Activated CD4-positive, alpha-beta memory T cell treated with anti-CD3 and anti-CD28 coated beads, Interleukin-2, amount 10 ng/mL, durations not matched to agents 7 days and 5 days (primary cell): ENCODE measurements at places on chromosomes 1 and 21. TPM values are rescaled to one million over a fixed set of nuclear protein-coding genes. Genes with fewer than 3 reads are reported as not detected.

TTLL7 gene
- 2.2 TPM for total RNA-seq

CHRNB2 gene
- not detected for total RNA-seq

SLC16A4 gene
- total RNA-seq: 0.55 TPM

UTP11 gene
- total RNA-seq: 29.1 TPM

VANGL2 gene
- not detected for total RNA-seq

RGS8 gene
- not detected for total RNA-seq

S100A8 gene
- not detected for total RNA-seq

MLLT11 gene
- 3.2 TPM for total RNA-seq

CSMD2 gene
- total RNA-seq: not detected

TFF3 gene
- not detected for total RNA-seq

EFNA3 gene
- 4.9 TPM for total RNA-seq

C1orf94 gene
- not detected for total RNA-seq

GRCh38 chr1:70517444-70517843, 106.4 kb downstream of the CTH start:
- no peak overlapping the region for H3K4me3 ChIP-seq
- peaks cover 12% of the 10 kb centered on the region for H3K4me1 ChIP-seq
- no peaks in the 10 kb centered on the region for H3K36me3 ChIP-seq
- DNase-seq: no peak

DNA sequence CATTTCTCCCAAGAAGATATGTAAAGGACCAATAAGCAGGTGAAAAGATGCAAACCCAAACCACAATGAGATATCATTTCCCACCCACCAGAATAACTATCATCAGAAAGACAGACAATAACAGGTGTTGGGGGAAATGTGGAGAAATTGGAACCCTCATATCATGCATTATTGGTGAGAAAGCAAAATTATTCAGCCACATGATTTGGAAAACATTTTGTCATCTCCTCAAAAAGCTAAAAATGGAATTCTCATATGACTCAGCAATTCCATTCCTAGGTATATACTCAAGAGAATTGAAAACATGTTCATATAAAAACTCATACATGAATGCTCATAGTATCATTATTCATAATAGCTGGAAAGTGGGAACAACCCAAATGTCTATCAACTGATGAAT, 25.1 kb upstream of the RNF186 start:
- H3K27ac ChIP-seq: no peak overlapping the region
- DNase-seq: no peak
- H3K4me1 ChIP-seq: no peaks in the 10 kb centered on the region
- peaks cover 24% of the 10 kb centered on the region for H3K27me3 ChIP-seq
- H3K4me3 ChIP-seq: no peak overlapping the region

- H3K27me3 ChIP-seq: no peaks in the 10 kb centered on the region
- H3K4me1 ChIP-seq: no peaks in the 10 kb centered on the region
- H3K27ac ChIP-seq: no peak overlapping the region
- H3K36me3 ChIP-seq: no peaks in the 10 kb centered on the region
Observed at GRCh38 chr1:170891872-170892271, 43.5 kb upstream of the MROH9 start.

- no peak for DNase-seq
- peaks cover 17% of the 10 kb centered on the region for H3K4me1 ChIP-seq
- peak overlapping the region; percentile 58 for H3K4me3 ChIP-seq
- H3K27me3 ChIP-seq: peaks cover 53% of the 10 kb centered on the region
- H3K27ac ChIP-seq: no peak overlapping the region
Observed at GRCh38 chr1:244730934-244731434, 78.1 kb downstream of the DESI2 start.

DNA sequence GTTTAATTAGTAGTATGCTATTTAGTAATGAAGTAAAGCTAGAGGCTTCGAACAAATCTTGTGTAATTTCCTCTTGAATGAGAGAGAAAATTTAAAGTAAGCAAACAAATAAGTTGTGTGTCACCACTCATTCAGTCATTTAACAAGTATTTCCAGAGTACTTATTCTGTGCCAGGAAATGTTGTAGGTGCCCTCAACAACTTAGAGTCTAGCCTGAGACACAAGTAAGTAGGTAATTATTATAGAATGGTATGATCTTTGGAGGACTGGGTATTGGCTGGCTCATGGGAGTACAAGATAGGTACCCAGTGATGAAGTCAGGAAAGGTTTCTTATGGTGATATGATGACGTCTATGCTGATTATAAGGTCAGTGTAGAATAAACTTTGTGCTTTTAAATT, 17.4 kb upstream of the METTL18 start:
- H3K36me3 ChIP-seq: peaks cover 57% of the 10 kb centered on the region
- no peak overlapping the region for H3K27ac ChIP-seq
- H3K27me3 ChIP-seq: no peaks in the 10 kb centered on the region
- H3K4me3 ChIP-seq: no peak overlapping the region
- DNase-seq: no peak

DNA sequence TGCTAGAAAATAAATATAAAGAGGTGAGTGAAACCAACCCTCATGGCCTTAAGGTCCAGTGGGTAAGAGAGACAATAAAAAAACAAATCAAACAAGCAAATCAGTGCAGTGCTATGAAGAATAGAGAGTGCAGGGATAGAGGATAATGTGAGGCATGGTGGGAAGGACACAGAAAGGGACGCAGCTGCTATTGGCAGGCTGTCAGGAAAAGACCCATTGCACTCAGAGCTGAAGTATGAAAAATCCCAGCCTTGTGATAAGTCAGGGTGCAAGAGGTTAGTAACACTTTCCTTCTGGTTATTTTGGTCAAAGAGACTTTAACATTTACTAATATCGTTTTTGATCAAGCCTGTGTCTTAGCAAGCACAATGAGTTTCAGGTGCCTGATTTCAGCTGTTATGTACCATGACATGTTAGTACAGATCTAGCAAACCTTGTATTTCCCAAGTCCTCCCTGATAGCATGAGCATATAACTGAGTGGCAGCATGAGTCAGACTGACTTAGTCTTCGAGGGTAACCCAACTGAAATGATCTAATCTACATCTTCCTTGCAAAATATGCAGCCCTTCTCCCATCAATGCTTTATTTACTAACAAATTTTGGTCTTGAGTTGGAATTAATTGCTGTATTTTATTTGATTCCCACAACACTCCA, 31.7 kb downstream of the CHML start:
- DNase-seq: no peak
- H3K4me1 ChIP-seq: peaks cover 5% of the 10 kb centered on the region
- H3K4me3 ChIP-seq: no peak overlapping the region
- H3K36me3 ChIP-seq: no peaks in the 10 kb centered on the region
- H3K27me3 ChIP-seq: no peaks in the 10 kb centered on the region

GRCh38 chr1:2535455-2535854, 5.4 kb upstream of the HES5 start:
- H3K27me3 ChIP-seq: peaks cover 34% of the 10 kb centered on the region
- H3K36me3 ChIP-seq: no peaks in the 10 kb centered on the region
- peaks cover 4% of the 10 kb centered on the region for H3K4me1 ChIP-seq
- DNase-seq: no peak

GRCh38 chr1:21072721-21073120, 104.0 kb downstream of the EIF4G3 start:
- H3K4me1 ChIP-seq: peaks cover 17% of the 10 kb centered on the region
- no peak overlapping the region for H3K27ac ChIP-seq
- H3K4me3 ChIP-seq: no peak overlapping the region

- H3K4me1 ChIP-seq: peaks cover 30% of the 10 kb centered on the region
- peak; percentile 45 for DNase-seq
- H3K27ac ChIP-seq: no peak overlapping the region
- H3K36me3 ChIP-seq: peaks cover 8% of the 10 kb centered on the region
- H3K4me3 ChIP-seq: no peak overlapping the region
Observed at GRCh38 chr1:93844262-93845045, 34.6 kb downstream of the DNTTIP2 start.

DNA sequence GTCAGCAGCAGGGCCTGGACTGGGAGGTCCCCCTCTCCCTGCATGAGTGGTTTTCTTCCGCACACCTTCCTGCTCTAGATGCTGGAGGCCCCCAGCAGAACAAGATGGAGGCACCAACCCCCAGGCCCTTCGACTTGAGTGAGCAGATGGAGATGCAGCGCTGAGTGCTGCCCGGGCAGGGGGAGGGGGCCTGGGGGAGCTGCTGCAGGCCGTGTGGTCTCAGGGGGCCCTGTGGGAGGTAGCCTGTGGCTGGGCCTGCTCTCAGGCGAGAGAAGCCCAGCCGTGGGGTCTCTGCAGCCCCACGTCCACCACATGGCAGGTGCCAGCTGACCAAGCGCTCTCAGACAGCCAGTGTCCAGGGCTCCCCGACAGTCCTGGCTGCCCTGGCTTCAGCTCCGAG, 1.2 kb upstream of the FAAP20 start:
- no peaks in the 10 kb centered on the region for H3K36me3 ChIP-seq
- no peak overlapping the region for H3K4me3 ChIP-seq
- peak overlapping the region; percentile 92 for H3K27ac ChIP-seq
- no peak for DNase-seq

- H3K4me1 ChIP-seq: no peaks in the 10 kb centered on the region
- no peak for DNase-seq
- no peak overlapping the region for H3K4me3 ChIP-seq
- no peaks in the 10 kb centered on the region for H3K36me3 ChIP-seq
- no peak overlapping the region for H3K27ac ChIP-seq
- peaks cover 19% of the 10 kb centered on the region for H3K27me3 ChIP-seq
Observed at GRCh38 chr21:45964649-45965048, 16.9 kb upstream of the COL6A1 start.

DNA sequence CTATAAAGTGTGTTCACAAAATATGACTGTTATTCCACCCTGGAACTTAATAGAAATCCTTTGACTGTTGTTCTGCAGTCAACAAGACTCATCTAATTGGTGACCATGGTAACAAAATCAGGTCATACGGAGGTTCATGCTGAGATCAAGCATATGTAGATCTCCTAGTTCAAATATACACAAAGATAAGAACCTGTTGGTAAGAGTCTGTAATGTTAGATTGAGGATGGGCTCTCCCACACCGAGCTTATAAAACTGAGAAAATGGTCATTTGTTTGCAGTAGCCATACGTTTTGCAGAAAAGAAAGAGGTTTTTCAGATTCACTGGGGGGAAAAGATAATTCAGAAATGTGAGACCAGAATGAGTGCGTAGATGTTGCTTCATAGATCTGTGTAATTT, 468.1 kb downstream of the RPS6KC1 start:
- H3K4me3 ChIP-seq: no peak overlapping the region
- H3K27ac ChIP-seq: no peak overlapping the region
- H3K4me1 ChIP-seq: no peaks in the 10 kb centered on the region
- DNase-seq: no peak
- H3K27me3 ChIP-seq: no peaks in the 10 kb centered on the region

- no peaks in the 10 kb centered on the region for H3K27me3 ChIP-seq
- H3K4me3 ChIP-seq: no peak overlapping the region
- H3K27ac ChIP-seq: no peak overlapping the region
- peaks cover 41% of the 10 kb centered on the region for H3K36me3 ChIP-seq
- H3K4me1 ChIP-seq: peaks cover 16% of the 10 kb centered on the region
Observed at GRCh38 chr1:222582099-222582774, 7.5 kb downstream of the TAF1A start.

DNA sequence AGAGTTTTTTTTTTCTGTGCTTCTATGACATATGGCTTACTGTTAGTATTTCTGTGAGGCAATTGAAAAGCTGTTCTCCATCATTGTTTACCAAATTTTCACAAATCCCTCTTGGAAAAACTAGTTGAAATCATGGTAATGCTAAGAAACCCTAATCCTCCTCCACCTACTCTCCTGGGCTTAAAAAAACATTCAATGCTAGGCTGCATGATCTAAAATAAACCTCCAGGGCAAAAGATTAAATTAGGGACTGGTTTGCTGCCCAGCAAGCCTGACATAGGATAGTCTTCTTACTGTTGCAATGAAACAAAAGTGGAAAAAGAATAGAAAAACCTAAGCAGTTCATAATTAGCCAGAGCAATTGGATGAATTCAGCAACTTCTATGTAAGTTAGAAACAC, 16.1 kb downstream of the C1orf52 start:
- H3K4me3 ChIP-seq: no peak overlapping the region
- H3K27ac ChIP-seq: no peak overlapping the region
- H3K4me1 ChIP-seq: peaks cover 13% of the 10 kb centered on the region
- no peak for DNase-seq
- no peaks in the 10 kb centered on the region for H3K27me3 ChIP-seq

- DNase-seq: peak; percentile 75
- no peak overlapping the region for H3K27ac ChIP-seq
- no peak overlapping the region for H3K4me3 ChIP-seq
- peaks cover 2% of the 10 kb centered on the region for H3K4me1 ChIP-seq
Observed at GRCh38 chr21:36927719-36928117, 38.8 kb downstream of the HLCS start.

DNA sequence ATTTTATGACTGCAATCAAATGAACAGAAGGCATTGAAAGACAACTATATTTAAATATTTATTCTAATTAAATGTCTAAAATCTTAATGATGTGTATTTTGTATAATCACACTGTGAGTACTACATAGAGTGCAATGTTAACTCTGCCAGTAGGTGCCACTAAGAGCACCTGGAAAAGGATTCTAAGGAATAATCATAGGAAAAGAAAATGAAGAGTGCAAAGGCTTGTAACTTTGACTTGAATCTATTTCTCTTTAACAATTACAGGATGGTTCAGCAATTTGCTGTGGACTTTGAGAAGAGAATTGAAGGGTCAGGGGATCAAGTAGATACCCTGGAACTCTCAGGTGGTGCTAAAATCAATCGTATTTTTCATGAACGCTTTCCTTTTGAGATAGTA, 200.4 kb downstream of the DNM3 start:
- peaks cover 9% of the 10 kb centered on the region for H3K4me1 ChIP-seq
- H3K27me3 ChIP-seq: no peaks in the 10 kb centered on the region
- no peaks in the 10 kb centered on the region for H3K36me3 ChIP-seq
- H3K27ac ChIP-seq: no peak overlapping the region
- H3K4me3 ChIP-seq: no peak overlapping the region

DNA sequence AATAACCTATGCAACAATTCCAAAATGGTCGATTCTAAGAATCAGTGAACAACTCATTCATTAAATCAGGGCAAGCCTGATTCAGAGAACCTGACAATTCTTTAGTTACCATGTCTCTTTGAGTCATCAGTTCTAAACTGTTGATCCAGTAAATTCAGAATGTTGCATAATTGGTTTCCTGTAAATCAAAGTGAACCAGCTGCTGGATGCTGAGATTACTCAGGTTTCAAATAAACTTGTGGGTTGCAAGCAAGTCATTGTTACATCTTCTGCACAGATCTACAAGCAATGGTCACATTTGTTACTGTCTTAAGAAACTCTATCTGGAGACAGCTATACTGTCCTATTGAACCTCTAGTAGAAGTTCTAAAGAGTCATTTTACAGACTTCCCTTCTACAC, 16.5 kb downstream of the PLA2G2D start:
- H3K4me3 ChIP-seq: no peak overlapping the region
- peaks cover 2% of the 10 kb centered on the region for H3K27me3 ChIP-seq

GRCh38 chr1:186829686-186830587, 1.2 kb downstream of the PLA2G4A start:
- no peak overlapping the region for H3K4me3 ChIP-seq
- no peak for DNase-seq
- no peaks in the 10 kb centered on the region for H3K36me3 ChIP-seq
- H3K27me3 ChIP-seq: peaks cover 15% of the 10 kb centered on the region
- H3K27ac ChIP-seq: no peak overlapping the region

GRCh38 chr1:93000291-93000690, 39.0 kb upstream of the DIPK1A start:
- no peaks in the 10 kb centered on the region for H3K4me1 ChIP-seq
- H3K27ac ChIP-seq: no peak overlapping the region
- no peak overlapping the region for H3K4me3 ChIP-seq
- no peaks in the 10 kb centered on the region for H3K36me3 ChIP-seq

- H3K4me1 ChIP-seq: no peaks in the 10 kb centered on the region
- H3K36me3 ChIP-seq: no peaks in the 10 kb centered on the region
- H3K27me3 ChIP-seq: peaks cover 12% of the 10 kb centered on the region
- no peak overlapping the region for H3K4me3 ChIP-seq
- H3K27ac ChIP-seq: no peak overlapping the region
- DNase-seq: no peak
Observed at GRCh38 chr1:53186533-53186932, 10.1 kb upstream of the CPT2 start.
